ENCODE measurements at places on chromosomes 7 and 10.

GRCh38 chr7:25391295-25391861 lies 163.1 kb upstream of the NPVF start:
- DNase-seq = no peak

GRCh38 chr10:24324651-24325050 lies 115.7 kb downstream of the KIAA1217 start:
- no peak for DNase-seq

GRCh38 chr10:121774404-121774803 lies 153.4 kb downstream of the ATE1 start:
- DNase-seq = no peak

DNA sequence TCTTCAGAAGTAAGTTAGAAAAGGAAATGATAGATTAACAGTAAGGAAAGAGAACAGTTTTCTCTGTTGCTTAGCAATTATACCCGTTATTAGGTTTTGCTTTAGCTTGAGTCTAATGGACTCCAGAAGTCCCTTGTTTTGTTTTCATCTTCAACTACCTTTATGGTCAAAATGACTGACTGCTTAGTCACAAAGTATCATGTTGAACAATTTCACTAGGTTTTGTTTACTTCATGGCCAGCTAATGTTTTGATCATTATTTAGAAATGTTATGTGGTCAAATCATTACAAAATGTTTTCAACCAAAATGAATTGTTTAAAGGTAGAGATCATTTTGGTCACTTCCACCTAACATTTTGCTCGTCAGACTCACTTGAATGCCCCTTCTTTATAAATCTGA lies 1.9 kb downstream of the UBN2 start:
- DNase-seq = peak; percentile 94

- DNase-seq = no peak
These were observed 86.4 kb downstream of the WDR37 start for GRCh38 chr10:1142596-1142995.

- DNase-seq = peak; percentile 50
These were observed 23.6 kb upstream of the PFKP start for GRCh38 chr10:3043512-3044368.

DNA sequence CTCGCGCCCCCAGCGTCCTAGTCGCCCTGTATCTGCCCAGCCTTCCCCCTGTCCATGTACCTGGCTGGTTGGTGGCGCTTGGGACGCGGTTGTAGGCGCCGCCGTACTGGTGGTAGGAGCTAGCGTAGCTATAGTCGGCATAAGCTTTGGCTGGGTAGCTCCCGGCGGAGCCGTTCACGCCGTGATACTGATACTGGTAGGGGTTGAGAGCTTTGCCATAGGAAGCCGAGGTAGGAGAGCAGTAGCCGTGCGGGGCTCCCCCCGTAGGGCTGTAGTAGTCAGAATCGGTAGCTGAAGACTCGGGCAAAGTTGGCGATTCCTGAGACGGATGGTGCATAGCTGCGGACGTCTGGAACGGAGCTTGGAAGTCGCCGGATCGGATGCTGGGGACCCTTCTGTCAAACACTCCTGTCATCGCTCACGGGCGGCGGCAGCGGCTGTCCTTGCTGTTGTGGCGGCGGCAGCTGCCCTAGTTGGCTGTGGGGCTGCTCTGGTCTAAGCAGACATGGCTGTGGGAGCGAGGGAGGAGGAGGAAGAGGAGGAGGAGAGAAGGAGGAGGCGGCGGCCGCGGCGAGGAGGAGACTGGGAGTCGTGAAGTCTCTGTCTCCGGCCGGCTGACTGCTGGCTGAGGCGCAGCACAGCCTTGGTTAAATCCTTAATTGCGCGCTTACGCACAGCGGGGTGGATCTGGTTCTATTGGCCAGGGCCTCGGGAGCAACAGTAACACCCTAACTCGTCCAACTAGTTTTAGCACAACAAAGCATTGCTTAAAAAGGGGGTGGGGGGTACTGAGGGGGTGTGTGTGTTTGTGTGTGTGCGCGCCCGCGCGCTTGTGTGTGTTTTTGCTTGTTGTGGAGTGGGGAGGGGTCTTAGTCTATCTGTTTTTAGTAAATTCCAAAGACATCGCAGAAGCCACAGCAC lies at the start of gene DLX5:
TSS of gene DLX5 (minus strand) at position 623 of the 921 bp plus-strand sequence. CDS start at position 415, 208 bp downstream.
- no peak for DNase-seq

DNA sequence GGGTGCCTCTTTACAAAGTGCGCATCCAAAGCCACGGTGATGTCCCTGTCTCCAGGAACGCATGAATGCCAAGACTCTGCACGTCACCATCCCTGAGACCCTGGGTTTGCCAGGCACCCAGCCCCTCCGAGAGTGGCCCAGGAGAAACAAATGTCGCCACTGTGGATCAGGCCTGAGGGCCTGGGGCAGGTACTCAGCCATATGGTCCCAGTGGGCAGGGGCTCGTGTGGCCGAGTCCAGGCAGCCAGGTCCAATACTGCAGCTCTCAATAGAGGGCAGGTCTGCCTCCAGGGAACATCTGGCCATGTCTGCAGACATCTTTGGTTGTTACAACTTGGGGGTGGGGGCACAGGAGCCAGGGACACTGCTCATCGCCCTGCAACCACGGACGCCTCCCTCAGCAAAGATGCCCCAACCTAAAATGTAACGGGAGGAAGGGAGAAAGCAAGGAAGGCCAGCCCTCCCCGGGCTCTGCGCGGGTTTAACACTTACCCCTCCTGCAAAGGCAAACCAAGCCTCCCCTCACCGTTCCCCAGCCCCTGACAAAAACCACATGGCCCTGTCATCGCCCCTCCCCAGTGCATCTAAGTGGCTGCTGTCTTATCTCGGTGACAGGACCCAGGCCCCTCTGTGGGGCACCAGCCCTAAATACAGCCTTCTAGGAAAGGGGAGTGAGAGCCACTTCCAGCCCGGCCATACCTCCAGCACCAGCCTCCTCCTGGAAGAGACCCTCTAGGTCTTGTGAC lies 10.3 kb upstream of the PAPOLB start:
- DNase-seq = no peak

GRCh38 chr10:123136806-123137642 lies 1.3 kb downstream of the HMX3 start:
- no peak for DNase-seq

DNA sequence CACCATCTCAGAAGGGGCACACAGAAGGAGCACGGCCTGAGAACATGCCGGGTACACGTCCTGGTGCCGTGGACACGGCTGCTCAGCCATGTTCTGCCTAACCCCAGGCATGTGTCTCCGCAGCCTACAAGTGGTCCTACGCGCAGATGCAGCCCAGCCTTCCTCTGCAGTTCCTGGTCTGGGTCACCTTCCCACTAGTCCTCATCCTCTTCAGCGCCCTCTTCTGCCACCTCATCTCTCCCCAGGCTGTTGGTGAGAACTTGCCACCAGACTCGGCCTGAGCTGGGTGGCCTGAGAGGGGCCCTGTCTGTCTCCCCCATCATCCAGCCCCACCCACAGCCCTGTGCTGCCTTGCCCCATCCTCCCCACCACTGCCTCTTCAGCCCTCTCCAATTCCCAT lies 5.3 kb downstream of the CLCN1 start:
- no peak for DNase-seq

DNA sequence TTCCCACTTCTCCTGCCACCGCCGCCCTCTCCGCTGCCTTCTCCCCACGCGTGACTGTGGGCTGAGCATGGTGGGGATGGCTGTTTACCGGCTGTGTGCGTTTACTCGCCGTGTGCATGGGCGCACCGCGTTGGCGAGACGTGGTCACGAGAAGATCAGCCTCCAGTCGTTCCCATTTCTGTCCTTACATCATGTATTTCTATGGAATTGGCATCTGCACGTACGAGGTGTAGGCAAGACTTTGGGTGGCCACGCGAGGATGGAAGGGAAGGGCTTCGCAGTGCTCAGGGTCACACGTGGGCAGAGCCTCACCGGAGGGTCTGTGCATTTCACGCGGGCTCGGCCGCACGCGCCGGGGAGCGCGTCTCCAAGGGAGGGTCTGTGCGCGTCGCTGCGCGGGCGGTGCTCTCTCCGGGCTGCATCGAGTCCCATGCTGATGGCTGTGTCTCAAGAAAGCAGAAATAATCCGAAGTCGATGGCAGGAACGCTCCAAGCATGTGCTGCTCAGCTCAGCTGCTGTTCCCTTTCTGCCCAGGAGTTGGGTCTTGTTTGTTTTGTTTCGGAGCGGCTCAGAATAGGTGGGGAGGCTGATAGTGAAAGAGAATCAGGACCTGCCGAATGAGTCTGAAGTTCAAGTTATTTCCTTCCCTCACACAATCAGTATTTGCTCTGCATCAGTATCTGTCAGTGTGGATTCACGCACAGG lies 973 bp downstream of the CAMK1D start:
- DNase-seq = peak; percentile 38

- no peak for DNase-seq
These were observed 29.2 kb downstream of the ANXA8 start for GRCh38 chr10:47454780-47455058.

DNA sequence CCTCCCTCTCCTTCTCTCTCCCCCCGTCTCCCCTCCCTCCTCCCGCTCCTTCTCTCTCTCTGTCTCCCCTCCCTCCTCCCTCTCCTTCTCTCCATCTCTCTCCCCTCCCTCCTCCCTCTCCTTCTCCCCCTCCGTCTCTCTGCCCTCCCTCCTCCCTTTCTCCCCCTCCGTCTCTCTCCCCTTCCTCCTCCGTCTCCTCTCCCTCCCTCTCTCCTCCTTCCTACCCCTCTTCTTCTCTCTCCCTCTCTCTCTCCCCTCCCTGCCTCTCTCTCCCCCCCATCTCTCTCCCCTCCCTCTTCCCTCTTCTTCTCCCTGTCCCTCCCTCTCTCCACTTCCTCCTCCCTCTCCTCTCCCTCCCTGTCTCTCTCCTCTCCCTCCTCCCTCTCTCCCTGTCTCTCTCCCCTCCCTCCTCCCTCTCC lies 32.2 kb downstream of the AP5Z1 start:
- DNase-seq = no peak

DNA sequence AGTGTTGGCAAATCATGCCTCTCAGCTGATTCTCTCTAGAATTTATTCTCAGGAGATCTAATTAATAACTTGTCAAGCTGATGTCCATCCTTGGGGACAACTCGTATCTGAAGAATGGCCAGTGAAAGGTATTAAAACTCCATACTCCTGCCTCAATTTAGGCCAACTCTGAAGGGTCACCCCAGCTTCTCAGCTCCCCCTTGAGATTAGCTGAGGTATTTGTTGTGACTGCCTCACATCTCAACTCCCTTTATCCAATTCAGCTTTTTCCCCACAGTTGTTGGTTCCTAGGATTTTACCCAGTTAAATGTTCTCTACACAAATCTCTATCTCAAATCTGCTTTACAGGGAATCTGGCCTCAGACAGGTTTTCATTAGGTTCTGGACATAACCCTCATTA lies 182.4 kb downstream of the MALRD1 start:
- DNase-seq = no peak

DNA sequence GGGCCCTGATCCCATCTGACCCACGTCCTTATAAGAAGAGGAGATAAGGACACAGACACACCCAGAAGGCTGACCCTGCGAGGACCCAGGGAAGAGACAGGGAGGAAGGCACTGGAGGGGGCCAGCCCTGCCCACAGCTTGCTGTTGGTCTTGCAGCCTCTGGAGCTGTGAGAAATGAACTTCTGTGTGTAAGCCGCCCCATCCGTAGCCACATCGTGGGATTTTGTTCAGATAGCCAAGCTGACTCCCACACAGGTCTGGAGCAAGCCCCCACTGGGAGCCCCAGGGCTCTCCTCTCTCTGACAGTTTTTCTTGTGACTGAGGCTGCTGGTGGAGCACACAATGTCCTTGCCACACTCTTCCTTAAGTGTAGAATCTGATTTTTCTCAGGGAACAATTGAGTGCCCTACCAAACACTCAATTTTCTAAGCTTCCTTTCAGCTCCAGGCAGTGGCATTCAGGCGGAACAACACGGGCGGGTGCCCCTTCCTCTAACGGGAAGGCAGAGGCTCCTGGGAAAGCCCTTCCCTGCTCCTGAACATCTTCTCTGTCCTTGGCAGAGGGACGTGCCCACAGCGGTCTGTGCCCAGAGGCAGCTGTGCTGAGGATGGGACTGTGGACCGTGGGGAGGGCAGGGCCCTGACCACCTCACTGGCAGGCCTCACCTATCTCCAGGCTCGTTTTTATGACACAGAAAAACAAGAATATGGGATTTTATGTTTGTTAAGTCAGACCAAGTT lies 160.6 kb upstream of the SHH start:
- DNase-seq = no peak
